NCI-H510A treated with DMSO at 0.1 percent for 48 hours (cell line): ENCODE measurements at places on chromosomes 4 and X.

DNA sequence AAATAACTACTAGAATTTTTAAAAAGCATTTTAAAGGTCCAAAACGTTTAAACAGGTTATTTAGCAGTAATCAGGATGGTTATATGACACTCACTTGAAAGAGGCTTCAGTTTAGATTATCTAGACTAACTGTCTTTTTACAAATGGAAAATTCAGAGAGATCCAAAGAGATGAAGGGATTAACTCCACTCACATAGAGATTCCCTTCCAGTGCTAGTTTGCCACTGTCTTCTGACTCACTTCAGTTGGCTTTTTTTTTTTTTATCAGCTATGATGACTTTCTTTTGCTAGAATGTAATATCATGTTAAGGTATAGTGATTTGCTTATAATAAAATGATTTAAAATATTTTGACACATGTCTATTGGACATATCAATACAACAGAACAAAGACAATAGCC is 43.8 kb downstream of the GALNT7 start:
- no peak for DNase-seq

GRCh38 chr4:74446193-74446868 is 1.4 kb downstream of the AREG start:
- DNase-seq = no peak

GRCh38 chr4:31156221-31156620 is 436.1 kb downstream of the PCDH7 start:
- DNase-seq = no peak

GRCh38 chrX:73647632-73648322 is 84.8 kb downstream of the CHIC1 start:
- no peak for DNase-seq

DNA sequence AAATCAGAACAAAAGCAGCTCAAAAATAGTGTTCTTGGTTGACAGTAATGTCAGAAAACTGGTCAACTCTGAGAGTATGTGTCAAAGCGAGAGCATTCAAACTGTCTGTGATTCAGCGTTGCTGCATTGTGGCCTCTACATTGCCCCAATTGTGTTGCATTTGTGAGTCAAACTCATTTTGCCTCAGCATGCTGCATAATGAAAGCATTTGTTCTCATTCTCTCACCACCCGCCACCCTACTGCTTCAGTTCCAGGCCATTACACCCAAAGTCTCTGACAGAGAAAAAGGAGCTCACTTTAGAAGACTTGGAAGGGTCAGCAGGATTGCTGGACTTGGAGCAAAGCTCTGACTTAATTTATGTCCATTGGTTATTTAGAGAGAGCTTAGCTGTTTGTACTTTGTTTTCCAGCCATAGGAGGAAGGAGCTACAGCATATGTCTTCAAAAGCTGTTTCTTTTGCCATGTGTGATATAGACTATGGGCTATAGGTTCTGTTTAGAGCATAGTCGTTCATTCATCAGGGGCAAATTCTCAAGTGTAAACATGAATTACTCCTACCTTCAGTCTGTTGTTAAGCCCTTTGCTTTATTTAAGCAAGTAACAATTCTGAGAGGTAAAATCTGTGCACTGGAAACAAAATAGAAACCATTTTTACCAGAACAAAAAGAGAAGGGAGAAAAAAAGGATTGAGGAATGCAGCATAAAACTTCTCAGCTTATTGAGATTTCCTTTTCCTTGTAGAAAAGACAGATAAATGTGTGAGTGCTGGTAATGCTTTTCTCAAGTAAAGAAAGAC is 153.4 kb upstream of the ANK2 start:
- no peak for DNase-seq

GRCh38 chrX:45912316-45912715 is 632.9 kb downstream of the ZNF674 start:
- DNase-seq = no peak

DNA sequence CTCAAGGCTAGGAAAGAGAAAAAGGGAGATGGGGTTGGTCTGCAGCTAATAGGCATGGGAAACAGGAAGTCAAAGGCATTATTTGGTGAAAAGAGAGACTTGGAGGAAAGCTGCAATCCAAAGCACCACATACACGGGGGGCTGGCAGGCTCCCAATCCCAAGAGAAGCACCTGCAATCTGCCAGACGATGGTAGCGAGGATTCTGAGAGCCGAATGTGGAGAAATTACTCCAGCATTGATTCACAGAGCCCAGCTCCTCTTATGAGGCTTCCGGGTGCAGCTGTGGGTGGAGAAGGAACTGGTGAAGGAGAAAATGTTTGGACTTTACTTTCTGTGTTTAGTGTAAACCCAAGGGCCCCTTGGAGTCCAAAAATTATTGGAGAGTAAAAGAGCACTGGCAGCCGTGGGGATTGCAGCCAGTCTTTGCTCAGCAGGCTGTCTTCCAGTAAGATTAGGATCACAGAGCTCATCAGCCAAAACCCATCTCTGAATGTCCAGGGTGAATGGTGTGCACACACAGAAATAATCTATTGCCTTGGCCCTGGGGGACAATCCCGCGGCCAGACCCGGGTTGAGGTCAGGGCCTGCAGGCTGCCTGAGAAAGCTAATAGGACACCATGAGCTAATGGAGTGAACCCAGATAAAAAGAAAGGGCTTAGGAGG is 197.6 kb downstream of the KIT start:
- DNase-seq = no peak

DNA sequence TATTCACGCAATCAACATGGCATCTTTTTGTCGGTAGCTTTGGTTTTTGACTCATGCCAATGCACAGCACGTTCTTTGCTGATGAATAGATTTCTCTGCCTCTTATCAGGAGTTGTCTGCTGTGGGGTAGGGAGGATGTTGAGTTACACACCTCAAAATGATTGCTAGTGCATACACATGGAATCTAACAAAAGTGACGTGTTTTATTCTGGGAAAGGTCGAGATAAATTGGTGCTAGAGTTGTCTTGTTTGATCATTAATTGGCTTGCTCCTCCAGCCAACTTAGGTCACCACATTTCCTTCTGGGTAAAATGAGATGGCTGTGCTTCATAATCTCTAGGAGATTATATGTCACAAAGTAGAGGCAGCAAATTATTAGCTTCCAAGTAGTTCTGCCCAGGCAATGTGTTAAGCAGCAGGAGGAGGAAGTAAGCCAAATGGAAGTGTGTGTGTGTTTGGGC is 3.9 kb downstream of the RAB9A start:
- no peak for DNase-seq

DNA sequence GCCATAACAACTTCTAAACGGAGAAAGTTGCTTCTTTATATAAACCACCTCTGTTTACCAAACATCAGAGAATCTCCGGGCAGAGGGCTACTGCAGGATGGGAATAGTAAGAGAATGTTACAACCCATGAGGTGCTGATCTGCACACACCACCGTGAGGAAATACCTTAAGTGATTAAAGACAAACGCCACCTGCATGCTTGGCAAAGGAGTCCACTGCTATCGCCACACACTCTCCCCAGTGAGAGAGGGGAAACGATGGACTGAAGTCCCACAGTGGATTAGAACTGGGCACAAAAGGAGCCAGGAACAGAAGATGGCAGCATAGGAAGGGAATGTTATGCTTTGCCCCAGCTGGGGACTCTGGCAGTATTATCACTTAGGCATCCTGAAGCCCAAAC is 15.6 kb downstream of the MAML3 start:
- DNase-seq = no peak

- no peak for DNase-seq
Measured at GRCh38 chrX:22686138-22686541, 313.6 kb upstream of the DDX53 start.

DNA sequence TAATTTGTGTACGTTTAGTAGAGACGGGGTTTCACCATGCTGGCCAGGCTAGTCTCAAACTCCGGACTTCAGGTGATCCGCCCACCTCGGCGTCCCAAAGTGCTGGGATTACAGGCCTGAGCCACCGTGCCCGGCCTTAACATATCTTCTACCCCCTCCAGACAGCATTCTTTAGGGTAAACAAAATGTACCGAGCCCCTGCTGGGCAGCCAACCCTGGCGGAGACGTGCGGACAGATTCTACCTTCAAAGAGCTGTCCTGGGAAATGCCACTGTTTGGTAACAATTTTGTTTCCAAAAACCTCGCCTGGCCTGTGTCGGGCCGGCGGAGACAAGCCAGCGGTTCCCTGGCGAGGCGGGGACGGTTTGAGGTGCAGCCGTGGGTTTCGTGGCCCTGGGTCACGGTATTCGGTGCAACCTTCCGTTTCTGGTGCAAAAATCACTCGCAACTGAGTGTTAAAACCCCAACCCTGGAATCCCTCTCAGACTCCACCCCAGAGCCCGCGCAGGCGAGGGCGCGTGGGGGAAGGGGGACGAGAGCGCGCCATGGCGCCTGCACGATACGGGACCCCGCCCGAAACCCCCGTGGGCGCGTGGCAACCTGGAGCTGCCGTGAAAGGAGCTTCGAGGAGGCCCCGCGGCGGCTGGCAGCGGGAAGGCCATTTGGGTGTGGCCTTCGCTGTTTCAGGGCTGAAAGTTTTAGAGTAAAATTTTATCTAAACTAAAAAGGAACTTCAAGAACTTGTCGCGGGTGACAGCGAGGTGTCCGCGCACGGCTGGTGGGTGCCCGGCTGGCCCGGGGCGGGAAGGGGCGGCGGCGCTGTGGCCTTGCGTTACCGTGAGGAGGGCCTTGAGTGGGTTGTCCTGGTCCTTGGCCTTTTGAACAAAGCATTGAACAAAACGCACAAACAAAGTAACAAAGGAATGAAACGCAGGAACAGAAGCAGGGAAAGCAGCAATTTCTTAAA is 17.0 kb downstream of the MRFAP1 start:
- no peak for DNase-seq

DNA sequence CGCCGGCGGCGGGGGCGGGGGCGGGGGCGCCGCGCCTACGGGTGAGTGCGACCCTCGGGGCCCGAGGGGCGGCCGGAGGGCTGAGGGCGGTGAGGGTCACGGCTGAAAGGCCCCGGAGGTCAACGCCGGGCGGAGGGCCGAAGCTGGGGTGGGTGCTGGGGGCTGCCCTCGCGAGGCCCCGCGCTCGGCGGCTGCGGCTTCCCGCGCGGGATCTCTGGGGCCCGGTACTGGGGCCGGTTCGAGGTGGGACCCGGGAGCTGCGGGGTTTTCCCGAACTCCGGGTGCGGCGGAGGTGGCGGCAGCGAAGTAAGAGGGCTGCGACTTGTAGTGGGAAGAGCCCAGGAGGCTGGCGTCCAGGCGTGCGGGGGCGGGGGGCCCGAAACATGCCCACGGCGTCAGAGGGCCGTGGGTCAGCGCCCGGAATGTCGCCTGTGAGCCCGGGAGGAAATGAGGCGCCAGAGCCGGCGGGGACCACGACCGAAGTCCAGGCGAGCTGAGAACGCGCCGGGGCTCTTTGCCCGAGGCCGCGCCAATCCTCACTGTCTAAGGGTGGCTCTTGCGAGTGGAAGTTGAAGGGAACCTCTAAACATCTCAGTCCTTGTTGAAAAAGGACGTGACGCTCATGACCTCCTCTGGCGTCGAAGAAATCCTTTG is 407 bp downstream of the IL13RA1 start:
- DNase-seq = peak; percentile 23

DNA sequence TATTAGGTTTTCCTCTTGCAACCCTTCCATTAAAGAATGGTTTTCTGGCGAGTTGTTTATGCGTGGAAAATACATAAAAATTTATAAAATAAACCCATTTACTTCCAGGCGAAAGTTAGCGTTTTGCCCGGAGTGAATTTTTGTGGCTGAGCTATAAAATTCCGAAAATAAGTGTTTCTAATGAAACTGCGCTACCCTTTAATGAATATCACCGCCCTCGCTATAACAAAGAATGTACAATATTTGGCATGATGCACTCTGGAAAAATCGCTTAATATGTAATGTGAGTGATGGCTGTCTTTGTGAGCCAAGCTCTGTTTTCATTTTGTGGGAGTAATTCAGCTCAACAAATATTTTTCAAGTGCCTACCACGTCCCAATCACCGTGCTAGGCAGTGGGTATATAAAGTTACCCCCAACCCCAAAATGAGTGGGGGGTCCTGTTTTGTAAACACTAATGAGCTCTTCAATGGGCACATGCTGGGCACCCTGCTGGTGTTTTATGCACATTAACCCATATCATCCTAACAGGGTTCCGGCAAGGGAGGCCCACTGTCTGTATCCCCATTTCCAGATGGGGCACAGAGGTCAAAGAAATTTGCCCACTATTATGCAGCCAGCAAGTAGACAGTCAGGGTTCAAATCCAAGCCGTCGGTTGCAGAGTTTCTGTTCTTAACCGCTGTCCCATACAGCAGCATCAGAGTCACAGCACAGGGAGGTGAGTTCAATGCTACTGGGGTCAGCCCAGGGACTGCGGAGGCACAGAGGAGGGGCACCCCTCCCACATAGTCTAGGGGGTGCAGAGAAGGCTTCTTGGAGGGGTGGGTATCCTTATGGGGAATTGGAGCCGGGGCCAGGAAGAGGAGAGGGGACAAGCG is 65.7 kb upstream of the STX18 start:
- no peak for DNase-seq

GRCh38 chr4:150253965-150254630 is 175.9 kb downstream of the DCLK2 start:
- DNase-seq = no peak

GRCh38 chrX:10124506-10125247 is 32.1 kb upstream of the CLCN4 start:
- DNase-seq = no peak

DNA sequence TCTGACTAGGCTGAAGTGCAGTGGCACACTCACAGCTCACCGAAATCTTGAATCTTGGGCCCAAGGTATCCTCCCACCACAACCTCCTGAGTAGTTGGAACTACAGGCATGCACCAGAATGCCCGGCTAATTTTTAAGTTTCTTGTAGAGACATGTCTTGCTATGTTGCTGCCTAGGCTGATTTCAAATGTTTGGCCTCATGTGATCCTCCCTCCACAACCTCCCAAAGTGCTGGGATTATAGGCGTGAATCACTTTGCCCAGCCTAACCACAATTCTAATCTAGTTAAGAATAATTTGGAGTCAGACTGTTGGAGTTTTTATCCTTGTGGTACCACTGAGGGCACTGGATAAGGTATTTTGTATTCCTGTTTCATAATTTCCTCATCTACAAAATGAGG is 317.5 kb upstream of the AGA start:
- DNase-seq = no peak

DNA sequence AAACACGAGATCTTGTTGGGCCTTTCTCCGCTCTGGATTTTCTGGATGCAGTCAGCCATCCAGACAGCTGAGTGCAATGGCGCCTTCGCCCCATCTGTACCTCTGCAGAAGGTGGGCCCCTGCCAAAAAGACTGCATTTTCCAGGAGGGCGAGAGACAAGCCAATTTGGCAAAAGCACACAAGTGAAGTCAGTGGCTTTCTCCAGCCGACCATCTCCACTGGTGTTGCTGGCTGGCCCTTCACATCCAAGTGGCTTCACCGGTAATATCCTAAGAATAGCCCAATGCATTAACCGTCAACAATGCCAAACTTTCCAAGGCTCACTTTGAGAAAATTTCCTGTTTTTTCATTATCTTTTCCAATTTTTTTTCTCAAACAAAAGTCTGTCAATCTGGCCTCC is 96.2 kb upstream of the MXRA5 start:
- DNase-seq = no peak

DNA sequence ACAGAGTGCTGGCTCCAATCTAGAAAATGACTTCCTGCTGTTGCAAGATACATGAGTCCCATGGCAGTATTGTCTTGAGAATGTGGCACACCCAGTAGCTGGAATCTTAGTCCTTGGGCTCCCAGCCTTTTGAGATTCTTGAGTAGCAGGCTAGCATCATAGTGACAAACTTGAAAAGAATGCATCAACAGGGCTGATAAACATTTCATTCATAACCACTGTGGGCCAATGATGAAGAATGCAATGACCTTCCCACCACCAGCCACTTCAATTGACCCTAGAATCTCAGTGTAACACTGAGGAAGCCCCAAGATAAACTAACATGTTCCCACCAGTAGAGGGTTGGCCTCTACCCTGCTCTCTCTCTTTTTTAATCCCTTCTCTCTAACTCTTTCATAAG is 329.3 kb downstream of the GBA3 start:
- no peak for DNase-seq
